Fibroblast of the aortic adventitia (primary cell): ENCODE measurements at places on chromosomes 1 and 21. TPM values are rescaled to one million over a fixed set of nuclear protein-coding genes. Genes with fewer than 3 reads are reported as not detected.

- no peak for DNase-seq
Measured at GRCh38 chr1:23807453-23807852, 6.9 kb upstream of the GALE start.

- DNase-seq, result no peak
Measured at GRCh38 chr1:53186533-53186932, 10.1 kb upstream of the CPT2 start.

The PAFAH2 gene
- total RNA-seq, result 8.7 and 9.8 TPM in 2 replicates

DNA sequence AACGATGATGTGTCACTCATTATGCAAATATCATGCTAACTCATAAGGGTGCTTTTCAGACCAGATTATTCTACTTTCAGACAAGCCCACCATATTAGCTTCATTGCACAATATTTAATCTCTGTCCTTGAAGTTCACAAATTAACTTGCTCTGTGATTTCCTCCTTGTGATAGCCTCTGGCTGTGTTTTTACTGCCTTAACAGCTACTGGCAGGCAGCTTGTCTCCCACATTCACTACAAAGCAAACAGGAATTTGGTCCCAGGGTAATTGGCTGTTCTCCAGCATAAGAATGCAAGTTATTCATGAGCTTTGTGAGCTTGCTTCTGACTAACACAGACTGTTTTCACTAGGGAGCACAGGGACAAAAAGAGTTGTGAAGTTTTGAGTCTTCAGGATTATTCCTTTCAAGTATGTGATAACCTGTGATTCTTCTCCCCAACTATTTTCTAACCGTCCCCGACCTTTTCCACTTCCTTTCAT is 87.9 kb upstream of the HMCN1 start:
- DNase-seq, result peak; percentile 98

- peak; percentile 20 for DNase-seq
Measured at GRCh38 chr1:13754510-13755103, 54.6 kb downstream of the PRDM2 start.

DNA sequence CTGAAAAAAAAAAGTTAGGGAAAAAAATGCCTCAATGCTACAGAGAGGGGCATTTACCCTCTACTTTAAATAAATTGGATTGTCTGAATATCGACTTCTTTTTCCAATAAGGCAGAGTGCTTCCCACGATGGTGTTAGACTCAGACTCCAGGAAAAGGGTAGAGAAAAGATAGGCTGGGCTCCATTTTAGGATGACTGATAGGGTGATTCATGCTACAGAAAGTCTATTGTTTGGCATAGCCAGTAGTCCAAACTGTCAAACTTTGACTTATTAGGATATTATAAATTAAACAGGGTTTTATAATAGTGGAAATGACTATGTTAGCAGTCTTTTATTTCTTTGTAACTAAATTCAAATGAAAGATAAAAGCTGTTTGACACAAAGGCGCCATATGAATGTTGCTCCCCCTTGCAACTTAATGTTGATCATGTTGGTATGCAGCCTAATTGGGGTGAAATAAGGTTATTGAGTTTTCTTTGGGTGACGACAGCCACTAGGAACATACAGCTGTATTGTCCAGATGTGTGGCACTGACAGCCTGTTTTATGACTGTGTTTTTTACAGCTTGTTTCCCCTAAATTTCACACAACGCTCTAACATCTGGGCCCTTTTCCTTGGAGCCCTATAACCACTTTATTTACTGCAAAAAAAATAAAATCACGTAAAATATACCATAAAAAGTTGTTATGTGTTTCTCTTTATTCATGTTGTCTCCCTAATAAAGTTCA is 69.3 kb downstream of the SPAG17 start:
- DNase-seq, result peak; percentile 56

DNA sequence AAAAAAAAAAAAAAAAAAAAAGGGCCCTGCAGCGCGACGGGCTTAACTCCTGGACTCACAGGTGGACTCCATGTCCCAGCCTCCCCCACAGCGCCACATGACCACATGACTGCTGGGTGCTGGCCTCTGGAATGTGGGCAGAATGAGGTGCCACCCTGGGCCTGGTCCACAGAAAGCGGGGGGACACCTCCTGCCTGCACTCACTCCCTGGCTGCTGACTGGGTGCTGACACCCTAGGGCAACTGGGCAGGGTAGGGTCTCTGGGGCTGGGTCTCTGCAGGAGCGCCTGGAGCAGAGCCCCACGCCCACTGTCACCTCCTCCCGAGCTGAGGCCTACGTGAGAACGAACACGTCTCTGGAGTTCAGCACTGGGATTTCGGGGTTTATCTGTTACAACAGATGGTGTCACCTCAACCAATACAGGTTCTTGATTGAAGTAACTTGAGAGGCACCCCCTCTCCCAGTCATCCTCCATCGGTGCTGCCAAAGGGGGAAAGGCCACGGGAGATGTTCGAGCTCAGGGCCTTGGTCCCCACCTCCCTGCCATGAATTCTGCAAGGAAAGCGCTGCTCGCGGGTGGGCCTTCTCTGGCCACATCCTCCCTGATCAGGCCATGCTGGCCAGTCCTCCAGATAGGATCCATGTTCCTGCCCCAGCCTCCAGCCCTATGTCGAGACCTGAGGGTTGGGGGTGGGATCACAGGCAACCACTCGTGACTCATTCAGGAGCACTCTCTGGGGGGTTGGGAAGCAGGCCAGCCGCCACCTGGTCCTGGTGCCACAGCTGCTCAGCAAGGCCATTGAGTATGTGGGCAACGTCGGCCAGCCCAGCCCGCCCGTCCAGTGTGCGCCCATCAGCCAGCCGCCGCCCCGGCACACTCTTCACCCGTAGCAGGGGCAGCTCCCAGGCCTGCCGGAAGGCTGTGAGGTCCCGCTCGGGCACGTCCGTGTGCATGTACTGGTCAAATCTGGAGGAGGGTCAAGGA is 5.4 kb downstream of the CPLANE2 start:
- no peak for DNase-seq

The GPR89B gene
- 10.6 and 14.5 TPM in 2 replicates for total RNA-seq

GRCh38 chr1:60823151-60823550 is 259.2 kb upstream of the NFIA start:
- DNase-seq, result no peak

GRCh38 chr1:245683676-245684075 is 528.9 kb downstream of the KIF26B start:
- DNase-seq, result no peak

DNA sequence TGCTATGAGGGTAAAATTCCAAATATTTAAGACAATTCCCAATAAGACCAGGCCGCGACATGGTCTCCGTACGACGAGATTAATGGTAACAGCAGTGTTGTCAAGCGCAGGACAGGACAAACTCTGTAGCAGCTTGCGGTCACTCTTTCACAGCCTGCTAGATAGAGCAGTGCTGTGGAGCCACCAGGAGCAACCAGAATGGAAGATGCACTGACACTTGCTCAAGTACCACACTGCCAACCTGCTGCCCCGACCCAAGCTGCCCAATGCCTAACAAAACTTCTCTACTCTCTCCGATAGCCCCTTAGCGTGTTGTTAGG is 636 bp downstream of the WARS2 start:
- no peak for DNase-seq

GRCh38 chr1:39615086-39615673 is 24.3 kb downstream of the HEYL start:
- no peak for DNase-seq

- no peak for DNase-seq
Measured at GRCh38 chr1:197902131-197902453, 338 bp upstream of the C1orf53 start.

The CA6 gene
- total RNA-seq, result not detected in 2 replicates

The PDE9A gene
- total RNA-seq, result not detected in 2 replicates

The CD1E gene
- not detected in 2 replicates for total RNA-seq

DNA sequence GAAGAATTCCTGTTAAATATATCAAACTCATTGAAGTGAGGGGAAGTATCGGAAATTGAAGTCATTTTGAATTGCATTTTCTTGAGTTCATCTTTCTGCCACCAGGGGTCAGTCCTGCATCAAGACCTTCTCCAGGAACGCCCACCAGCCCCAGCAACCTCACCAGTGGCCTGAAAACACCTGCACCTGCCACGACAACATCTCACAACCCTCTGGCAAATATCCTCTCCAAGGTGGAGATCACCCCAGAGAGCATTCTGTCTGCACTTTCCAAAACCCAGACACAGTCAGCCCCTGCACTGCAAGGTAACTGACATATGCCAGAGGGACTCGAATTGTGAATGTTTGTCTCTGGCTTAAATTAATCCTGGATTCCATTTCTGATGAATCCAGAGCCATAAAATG is 22.8 kb upstream of the TARS2 start:
- DNase-seq, result peak; percentile 73

The MACO1 gene
- total RNA-seq, result 17.3 and 23.4 TPM in 2 replicates

The PROK1 gene
- not detected in 2 replicates for total RNA-seq

GRCh38 chr1:151837197-151837596 is 2.4 kb downstream of the C2CD4D start:
- DNase-seq, result no peak

The CADM3 gene
- 6.0 TPM in 1 of 2 replicates, not detected in the other for total RNA-seq

The NBPF6 gene
- total RNA-seq, result not detected in 2 replicates

The ERO1B gene
- 1.4 and 1.5 TPM in 2 replicates for total RNA-seq

GRCh38 chr1:226697929-226698544 is 41.0 kb downstream of the ITPKB start:
- DNase-seq, result no peak

The BECN2 gene
- not detected in 2 replicates for total RNA-seq

DNA sequence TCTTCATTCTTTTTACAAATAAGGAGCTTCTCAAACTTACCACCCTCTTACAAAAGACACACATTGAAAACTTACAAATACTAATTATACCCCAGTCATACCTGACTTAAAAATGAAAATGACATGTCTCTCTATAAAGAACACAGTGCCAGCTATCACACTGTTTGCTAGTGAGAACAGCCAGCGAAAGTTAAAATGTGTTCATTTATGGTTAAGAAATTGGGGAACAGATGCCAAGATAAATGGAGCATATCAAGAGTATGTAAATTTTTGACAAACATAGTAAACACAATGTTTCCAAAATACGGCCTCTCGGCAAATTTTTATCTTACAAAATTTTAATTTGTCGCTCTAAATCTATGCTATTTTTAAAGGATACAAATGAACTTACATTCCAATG is 1422.9 kb downstream of the KCNT2 start:
- DNase-seq, result no peak

- no peak for DNase-seq
Measured at GRCh38 chr1:213381572-213382084, 330.6 kb downstream of the RPS6KC1 start.

DNA sequence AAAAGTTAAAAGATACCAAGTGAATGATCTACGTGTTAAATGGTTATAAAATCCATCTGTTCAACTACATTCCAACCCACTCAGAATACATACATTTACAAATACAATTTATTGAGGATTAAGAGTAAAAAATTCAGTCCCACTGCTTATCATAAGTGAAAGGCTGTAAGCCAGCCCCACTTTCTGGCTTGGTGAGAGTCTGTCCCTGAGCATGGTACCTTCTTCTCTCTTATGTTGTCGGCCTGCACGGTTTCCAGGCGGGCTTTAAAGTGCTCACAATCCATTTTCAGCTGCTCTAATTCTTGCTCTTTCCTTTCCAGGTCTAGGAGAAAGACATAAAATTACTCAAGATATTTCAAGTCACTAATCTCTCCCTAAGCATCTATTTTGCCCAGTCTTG is 15.2 kb downstream of the HSF2BP start:
- DNase-seq, result no peak

DNA sequence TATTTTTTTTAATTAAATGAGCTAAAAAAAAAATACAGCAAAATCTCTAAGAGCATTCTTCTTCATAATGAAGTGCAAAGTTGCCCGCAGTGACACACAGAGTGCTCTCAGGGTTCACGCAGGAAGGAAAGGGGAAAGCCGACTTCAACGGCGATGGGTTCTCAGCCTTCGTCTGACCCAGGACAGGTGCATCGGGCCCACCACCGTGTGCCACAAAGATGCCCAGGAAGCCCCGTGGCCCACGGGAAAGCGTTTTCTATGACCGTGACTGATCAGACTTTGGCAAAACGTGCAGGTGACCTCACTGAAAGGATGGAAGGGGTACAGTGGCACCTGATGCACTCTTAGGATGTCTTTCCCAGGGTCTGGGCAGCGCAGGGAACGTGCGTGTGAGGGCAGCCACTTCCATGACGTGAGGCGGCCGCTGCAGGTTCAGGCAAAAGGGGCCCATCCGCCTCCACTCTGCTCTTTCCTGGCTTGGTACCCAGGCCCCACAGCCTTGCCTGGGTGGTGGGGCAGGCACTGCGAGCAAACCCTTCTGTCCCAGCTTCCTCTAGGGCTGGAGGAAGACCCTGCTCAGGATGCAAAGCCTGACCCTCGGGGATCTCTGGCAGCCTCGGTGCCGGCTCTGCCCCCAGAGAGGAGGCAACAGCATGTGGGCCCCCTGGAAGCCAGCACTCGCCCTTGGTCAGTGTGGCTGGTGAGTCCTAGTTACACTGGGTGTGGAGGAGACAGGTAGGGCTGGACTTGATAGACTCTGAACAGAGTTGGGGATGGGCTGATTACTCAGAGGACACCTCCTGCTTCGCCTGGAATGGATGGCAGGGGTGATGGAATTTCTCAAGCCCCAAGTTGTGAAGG is 8.3 kb downstream of the LRRC47 start:
- DNase-seq, result no peak

DNA sequence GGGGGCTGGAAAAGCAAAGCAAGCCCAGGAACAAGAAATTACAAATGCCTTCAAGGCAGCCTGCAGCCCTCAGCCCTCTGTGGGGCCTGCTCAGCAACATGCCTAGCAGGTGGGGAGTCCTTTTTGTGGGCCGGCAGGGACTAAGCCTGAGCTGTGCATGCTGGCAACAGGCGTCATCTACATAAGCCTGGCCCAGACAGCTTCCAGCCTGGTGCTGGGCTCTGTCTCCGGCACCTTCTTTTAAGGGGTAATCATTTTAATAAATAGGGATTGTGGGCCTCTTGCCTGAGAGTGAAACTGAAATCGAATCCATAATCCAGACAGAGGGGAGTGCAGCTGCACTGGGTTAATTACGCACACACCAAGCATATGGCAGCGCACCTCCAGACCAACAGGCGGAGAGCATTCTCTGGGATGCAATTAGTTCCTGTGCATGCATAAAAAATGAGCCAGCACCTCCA is 96.6 kb downstream of the DDX20 start:
- DNase-seq, result no peak

The FCAMR gene
- not detected in 2 replicates for total RNA-seq

DNA sequence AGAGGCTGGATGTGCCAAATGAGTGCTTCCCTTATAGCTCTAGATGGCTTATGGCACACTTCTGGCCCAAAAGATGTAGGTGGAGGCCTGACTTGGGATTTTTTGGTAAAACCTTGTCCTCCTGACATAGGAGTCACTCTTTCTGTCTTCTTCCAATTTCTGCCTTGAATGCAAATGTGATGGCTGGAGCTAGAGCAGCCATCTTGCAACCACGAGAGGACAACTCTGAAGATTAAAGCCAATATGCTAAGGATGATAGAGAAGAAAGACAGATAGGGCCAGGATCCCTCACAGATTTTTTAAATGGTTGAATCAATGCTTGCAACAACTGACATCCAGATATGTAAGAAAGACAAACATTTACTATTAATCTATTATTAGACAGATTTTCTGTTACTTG is 8.5 kb upstream of the GPR137B start:
- no peak for DNase-seq

The MPL gene
- not detected in 2 replicates for total RNA-seq
